Activated CD8-positive, alpha-beta memory T cell treated with anti-CD3 and anti-CD28 coated beads for 1 hour (primary cell): ENCODE measurements at places on chromosomes 3 and 15.

GRCh38 chr3:13543253-13543652, 5.7 kb upstream of the FBLN2 start:
- no peak for DNase-seq

GRCh38 chr3:44418549-44418948, 58.9 kb downstream of the ZNF445 start:
- DNase-seq, result no peak

GRCh38 chr3:13093687-13094086, 20.5 kb upstream of the IQSEC1 start:
- DNase-seq, result no peak

DNA sequence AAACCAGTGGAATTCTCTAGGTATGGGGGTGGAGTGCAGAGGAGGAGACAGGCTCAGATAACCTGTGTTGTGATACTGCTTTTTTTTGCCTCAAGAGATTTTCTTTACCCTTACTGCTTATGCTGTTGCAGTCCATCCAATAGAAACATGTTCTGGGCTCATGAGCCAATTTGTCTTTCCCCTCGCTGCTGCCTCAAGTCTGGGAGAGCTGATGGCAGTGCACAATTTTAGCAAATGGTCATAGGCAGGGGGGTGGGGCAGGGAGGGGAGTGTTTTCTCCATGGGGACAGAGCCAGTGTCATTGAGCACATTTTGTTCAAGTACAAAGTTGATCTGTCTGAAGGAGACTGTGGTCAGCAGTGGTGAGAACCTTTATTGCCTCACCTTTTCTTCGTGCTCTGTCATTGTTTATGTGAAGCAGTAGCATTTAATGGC, 134.9 kb downstream of the MBNL1 start:
- no peak for DNase-seq

- no peak for DNase-seq
Observed at GRCh38 chr3:107769882-107770281, 247.1 kb downstream of the BBX start.
